ENCODE measurements at places on chromosomes 12 and 14.

DNA sequence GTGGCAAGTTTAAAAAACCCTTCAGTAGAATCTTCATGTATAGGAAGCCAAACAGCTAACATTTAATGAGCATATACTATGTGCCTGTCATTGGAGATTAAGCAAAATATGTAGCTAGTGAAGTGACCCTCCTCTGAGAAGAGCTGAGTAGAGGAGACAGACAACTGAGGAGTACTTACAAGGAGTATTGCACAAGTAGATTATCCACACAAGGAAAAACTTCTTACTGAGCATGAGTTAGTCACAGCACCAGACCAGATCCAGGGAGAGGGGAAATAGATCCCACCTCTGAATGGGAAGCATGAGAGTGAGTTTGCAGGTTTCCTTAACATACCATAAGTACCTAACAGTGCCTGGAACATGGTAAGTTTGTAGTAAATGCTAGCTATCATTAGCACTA lies 33.0 kb downstream of the FRMD6 start:
- no peak for DNase-seq

GRCh38 chr12:100185361-100185894 lies 15.2 kb upstream of the ACTR6 start:
- no peak for DNase-seq

GRCh38 chr12:97288531-97288930 lies 174.1 kb upstream of the RMST start:
- DNase-seq, result no peak

- no peak for DNase-seq
These were observed 187.6 kb upstream of the C14orf180 start for GRCh38 chr14:104392001-104392395.

GRCh38 chr14:55458800-55459515 lies 18.5 kb upstream of the TBPL2 start:
- no peak for DNase-seq

DNA sequence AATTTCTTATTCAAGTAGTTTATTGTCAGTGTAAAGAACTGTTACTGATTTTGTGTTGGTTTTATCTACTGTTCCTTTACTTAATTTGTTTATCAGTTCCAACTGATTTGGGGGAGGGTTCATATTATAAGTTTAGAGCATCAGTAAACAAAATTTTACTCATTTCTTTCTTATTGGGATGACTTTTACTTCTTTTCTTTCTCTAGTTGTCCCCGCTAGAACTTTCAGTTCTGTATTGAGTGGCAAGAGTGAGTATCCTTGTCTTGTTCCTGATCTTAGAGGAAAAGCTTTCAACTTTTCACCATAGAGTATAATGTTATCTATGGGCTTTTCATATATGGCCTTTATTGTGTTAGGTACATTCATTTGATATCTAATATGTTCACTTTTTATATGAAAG lies 584.1 kb downstream of the LRFN5 start:
- no peak for DNase-seq

- no peak for DNase-seq
These were observed 23.2 kb upstream of the BMAL2 start for GRCh38 chr12:27309293-27309994.

GRCh38 chr12:27937768-27938167 lies 34.8 kb downstream of the PTHLH start:
- DNase-seq, result no peak

DNA sequence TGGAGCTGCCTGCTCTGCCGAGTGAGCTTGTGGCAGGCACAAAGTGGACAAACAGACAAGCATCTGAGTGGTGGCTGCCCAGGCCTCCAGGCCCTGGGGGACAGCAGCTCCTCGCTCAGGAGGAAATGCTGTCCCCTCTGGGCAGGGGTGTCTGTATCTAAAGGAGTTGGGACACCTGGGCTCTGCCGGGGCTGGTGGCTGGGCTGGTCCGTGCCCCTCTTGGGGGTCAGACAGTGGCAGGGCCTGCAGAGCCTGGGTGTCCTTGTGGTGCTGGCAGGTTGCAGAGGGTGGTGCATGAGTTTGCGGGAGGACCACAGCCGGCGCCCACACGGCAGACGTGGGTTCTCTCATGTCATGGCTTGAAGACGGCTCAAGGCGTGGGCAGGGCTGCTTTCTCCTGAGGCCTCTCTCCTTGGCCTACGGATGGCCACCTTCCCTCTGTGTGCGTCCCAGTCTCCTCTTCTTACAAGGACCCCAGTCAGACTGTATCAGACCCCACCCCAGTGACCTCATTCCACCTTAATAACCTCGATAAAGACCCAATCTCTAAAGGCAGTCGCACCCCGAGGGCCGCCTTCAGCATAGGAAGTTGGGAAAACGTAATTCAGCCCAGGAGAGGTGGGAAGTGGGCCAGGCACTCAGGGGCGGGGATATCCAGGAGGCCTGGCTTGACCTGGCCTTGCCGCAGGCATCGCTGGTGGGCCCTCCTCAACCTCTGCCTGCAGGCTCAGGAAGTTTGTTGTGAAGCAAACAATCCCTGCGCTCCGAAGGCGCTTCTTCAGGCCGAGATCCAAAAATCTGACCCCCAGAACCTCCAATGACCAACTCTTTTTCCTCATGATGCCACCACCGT lies 110.0 kb downstream of the KIF26A start:
- no peak for DNase-seq

DNA sequence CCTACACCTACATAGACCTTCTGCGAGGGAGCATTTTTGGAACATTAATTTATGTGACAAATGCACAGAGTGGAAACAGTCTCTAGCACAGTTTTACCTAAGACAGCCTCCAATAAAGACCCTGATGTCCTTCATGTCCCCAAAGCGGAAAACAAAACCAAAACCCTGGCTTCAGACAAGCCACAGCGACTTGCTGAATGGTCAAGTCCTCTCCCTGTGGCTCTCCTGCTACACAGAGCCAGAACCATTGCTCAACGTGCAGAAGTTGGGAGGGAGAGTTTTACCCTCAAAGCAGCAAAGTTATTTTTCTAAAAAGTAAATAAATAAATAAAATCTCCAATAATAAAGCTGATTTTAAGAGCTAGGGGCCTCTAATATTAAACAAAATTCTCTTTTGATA lies 135.0 kb upstream of the TMEM132C start:
- no peak for DNase-seq
